ENCODE measurements at places on chromosomes 16 and 17.

GRCh38 chr16:24991349-24991748 is 23.8 kb downstream of the ARHGAP17 start:
- no peak for DNase-seq

GRCh38 chr17:82029990-82030469 is 1.4 kb upstream of the RAC3 start:
- DNase-seq = no peak

GRCh38 chr16:85651629-85652430 is 36.9 kb downstream of the GINS2 start:
- no peak for DNase-seq

DNA sequence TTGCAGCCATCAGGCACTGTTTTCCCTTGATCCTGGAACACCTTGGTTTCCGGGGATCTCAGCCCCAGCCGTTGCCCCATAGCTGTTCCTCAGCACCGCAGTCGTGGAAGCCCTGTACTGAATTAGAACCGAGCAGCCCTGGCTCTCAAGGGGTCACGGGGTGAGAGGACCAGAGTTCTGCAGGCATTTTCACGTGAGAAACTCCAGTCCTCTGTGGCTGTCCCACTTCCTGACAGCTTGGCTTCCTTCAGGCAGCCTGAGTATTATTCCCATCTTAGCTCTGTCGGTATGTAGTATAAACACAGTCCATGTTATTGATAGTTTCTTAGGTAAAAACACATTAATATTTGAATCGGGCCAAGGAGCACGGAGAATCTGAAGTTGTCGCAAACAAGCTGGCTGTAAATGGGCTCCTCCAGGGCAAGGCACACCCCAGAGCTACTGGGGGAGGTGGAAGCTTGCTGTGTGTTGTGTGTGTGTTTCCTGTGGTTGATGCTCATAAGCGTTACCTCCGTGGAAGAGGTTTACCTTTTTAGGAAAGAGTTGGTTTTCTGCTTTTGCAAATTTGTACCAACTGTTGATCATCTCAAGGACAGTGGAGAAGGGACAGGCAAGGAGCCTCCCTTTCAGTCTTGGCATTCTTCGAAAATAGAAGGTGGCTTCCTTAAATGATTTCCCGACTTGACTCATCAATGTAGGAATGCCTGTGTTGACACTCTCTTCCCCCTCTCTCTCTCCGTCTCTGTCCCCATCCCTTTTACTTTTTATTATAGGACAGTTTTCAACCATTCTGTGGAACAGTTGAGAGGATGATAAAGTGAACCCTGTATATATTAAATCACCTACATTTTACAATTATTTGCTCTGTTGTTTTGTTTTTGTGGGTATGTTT is 208.9 kb upstream of the CHMP6 start:
- no peak for DNase-seq

DNA sequence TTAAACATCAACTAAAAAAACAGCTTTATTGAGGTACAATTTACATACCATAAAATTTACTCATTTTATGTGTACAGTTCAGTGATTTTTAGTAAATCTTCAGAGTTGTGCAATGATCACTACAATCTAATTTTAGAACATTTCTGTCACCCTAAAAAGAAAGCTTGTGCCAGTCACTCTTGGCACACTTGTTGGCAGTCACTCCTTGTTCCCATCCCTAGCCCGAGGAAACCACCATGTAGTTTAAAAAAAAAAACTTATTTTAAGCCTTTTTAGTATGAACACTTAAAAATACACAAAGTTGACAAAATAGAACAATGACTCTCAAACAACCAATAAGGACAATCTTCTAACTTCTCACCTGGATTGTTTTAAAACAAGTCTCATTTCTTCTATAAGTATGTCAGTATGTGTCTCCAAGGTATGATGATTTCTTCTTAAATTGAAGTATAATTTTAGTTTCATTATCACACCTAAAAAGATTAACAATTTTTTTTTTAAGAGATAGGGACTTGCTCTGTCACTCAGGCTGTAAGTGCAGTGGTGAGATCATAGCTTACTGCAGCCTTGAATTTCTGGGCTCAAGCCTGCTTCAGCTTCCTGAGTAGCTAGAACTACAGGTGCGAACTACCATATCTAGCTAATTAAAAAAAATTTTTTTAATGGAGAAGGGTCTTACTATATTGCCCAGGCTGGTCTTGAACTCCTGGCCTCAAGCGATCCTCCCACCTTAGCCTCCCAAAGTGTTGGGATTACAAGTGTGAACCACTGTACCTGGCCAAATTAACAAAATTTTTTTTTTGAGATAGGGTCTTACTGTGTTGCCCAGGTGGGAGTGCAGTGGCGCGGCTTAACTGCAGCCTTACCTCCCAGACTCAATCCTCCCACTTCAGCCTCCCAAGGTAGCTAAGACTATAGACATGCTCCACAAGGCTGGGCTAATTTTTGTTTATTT is 53.2 kb downstream of the PPM1E start:
- no peak for DNase-seq

DNA sequence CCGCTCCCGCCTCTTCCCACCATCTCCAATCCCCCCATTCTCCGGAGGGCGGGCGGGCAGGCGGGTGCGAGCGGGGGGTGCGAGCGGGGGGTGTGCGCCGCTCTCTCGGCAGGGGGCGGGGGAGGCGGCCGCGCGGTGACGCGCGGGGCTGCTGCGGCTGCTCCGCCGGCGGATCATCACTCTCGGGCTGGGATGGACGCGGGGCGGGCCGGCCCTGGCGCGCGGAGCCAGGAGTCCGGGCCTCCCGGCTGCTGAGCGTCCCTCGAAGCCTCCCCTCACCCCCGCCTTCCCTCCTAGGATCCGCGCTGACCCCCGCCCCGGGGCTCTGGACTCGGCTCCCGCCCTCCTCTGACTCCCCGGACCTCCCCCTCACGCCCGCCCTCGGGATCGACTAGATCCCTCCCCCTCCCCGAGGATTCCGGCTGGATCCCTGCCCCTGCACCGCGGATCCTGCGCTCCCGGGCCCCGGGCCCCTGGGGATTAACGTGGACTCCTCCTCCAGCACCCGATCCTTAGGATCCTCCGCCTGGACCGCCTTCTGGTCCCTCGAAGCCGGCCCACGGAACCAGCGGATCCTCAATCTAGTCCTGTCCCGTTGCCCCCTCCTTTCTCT is 946 bp upstream of the TMEM256 start:
- peak; percentile 40 for DNase-seq

Measured in stimulated activated CD4-positive, alpha-beta T cell treated with anti-CD3 and anti-CD28 coated beads, TNF-alpha, amount 100 ng/mL, for 1 hour (primary cell).